NCI-H2171 treated with DMSO at 0.1 percent for 48 hours (cell line): ENCODE measurements at places on chromosomes 2 and 18.

- DNase-seq: peak; percentile 12
Observed at GRCh38 chr2:67641312-67642045, 244.3 kb downstream of the ETAA1 start.

DNA sequence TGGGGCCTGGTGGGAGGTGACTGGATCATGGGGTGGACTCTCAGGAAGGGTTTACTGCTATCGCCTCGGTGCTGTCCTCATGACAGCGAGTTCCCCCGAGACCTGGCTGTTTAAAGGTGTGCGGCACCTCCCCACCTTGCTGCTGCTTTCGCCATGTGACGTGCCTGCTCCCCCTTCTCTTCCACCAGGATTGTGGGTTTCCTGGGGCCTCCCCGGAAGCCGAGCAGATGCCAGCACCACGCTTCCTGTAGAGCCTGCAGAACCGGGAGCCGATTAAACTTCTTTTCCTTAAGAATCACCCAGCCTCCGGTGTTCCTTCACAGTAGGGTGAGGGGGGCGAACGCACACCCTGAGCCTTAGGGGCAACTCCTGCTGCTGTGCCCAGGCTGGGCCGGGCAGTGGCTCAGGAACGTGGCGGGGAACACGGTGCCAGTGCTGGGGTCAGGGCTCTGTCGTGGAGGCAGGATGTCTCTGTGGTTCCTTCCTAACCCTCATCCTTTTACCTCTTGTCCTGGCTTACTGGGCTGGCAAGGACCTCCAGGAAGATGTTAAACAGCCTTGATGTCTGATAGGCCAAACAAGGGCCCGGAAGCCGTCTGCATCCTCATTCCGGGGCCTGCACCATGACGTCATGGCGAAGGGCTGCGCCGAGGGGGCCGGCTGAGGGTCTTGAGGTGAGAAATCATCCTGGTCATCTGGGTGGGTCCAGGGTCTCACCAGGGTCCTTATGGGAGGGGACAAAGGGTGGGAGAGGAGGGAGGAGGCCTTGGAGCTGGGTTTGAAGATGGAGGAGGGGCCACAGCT lies 12.7 kb downstream of the NEU4 start:
- no peak for DNase-seq

GRCh38 chr2:29084554-29084953 lies 10.2 kb upstream of the PCARE start:
- no peak for DNase-seq

DNA sequence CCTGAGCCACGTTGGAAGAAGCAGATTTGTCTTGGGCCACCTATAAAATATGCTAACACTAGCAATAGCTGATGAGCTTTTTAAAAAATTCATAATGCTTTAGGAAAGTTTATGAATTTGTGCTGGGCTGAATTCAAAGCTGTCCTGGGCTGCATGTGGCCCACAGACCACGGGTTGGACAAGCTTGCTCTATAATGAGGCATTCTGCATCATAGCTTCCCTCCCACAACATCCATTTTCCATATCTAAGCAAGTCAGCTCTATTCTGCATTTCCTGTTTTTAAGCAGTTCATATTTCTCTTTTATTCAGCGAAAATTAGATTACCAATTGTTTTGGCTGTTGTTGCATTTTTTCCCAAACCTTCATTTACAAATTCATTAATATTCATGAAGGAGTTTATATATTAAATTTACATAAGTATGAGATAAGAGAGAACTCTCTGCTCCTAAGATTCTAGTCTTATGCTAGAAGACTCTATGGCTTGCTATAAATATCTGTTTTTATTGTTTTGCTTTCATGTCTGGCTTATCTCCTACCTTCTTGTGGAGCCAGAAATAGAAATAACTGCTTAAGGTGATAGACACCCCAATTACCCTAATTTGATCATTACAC lies 114.5 kb upstream of the HNRNPA3 start:
- DNase-seq: no peak
